Activated CD4-positive, alpha-beta T cell treated with anti-CD3 and anti-CD28 coated beads, Interleukin-2, amount 50 U/mL, for 24 hours (primary cell): ENCODE measurements at places on chromosomes 7 and 10.
A peak's percentile ranks its signal among the peaks of the same experiment; 100 is the strongest.

- DNase-seq = no peak
Observed at GRCh38 chr7:120404042-120404441, 131.1 kb downstream of the KCND2 start.

DNA sequence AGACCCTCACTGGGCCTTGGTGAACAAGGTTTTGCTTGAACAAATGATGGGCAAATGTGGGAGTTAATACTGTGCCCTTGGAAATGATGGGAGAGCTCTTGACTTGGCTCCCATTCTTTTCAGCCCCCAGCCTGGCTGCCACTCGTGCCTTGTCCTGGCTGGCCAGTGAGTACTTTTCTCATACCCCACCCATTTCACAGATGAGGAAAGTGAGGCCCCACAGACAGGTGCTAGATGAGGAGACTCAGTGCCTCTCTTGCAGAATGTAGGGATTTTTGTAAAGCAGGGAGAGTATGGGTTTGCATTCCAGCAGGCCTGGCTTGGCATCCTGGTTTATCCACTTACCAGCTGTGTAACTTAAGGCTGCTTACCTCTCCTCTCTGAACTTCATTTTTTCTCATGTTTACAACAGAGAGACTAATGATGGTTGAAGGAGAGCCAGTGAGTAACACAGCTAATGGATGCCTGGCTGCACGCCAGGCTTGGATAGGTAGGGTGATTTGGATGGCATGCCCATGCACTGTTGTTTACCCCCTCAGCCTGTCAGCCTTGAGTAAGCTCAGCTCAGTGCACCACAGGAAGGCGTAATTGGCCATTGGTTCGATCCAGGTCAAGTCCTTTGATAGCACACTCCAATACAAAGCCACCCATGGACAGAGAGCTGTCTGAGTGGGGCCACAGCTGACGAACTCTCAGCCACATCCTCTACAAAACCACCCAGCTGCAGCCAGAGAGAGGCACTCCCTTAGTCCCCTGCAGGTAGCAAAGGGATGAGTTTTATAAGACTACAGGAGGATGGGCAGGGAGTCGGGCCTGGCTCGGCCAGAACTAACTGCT lies 436.8 kb downstream of the RPS24 start:
- no peak for DNase-seq

DNA sequence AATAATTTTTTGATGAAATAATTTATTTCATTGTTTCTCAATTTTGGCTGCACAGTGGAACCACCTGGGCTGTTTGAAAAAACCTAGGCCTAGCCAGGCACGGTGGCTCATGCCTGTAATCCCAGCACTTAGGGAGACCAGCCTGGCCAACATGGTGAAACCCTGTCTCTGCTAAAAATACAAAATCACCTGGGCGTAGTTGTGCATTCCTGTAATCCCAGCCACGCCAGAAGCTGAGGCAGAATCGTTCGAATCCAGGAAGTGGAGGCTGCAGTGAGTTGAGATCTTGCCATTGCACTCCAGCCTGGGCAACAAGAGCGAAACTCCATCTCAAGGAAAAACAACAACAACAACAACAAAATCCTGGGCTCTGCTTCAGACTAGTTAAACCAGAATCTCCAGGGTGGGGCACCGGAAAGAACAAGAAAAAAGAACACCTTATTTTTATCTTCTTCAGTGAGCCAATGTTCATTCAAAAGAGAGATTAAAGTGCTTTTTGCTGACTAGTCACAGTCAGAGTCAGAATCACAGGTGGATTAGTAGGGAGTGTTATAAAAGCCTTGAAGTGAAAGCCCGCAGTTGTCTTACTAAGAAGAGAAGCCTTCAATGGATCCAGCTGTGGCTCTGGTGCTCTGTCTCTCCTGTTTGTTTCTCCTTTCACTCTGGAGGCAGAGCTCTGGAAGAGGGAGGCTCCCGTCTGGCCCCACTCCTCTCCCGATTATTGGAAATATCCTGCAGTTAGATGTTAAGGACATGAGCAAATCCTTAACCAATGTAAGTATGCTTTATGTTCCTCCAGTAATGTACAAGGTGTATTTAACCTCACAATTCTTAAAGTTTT lies at the start of gene CYP2C18:
TSS of gene CYP2C18 (plus strand) at position 516 of the 841 bp plus-strand sequence. CDS start at position 607, 91 bp downstream.
- no peak for DNase-seq

DNA sequence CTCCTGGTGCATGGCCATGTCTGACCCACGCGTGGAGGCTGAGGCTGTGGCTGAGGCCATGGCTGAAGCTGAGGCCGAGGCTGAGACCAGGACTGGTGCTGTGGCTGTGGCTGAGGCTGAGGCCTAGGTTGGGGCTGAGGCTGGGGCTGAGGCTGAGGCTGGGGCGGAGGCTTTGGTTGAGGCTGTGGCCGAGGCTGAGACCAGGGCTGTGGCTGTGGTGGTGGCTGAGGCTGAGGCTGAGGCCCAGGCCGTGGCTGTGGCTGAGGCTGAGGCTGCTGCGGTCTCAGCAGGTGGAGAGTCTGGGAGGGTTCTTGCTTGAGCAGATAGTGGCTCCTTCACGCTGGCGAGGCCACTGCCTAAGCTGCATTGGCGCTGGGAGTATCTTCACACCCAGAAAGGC lies 76.4 kb downstream of the WDR37 start:
- DNase-seq = no peak

GRCh38 chr10:117241541-117242462 lies 888 bp downstream of the SLC18A2 start:
- no peak for DNase-seq

DNA sequence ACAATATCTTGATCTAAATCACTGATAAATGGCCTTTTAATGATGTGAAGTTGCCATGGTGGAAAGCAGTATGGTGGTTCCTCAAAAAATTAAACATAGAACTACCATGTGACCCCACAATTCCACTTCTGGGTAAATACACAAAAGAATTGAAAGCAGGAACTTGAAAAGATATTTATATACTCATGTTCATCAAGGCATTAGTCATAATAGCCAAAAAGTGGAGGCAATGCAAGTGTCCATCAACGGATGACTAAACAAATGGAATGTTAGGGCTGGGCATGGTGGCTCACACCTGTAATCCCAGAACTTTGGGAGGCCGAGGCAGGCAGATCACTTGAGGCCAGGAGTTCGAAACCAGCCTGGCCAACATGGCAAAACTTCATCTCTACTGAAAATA lies 2.0 kb upstream of the DNAJC12 start:
- no peak for DNase-seq

- no peak for DNase-seq
Observed at GRCh38 chr7:48158404-48158803, 12.9 kb upstream of the ABCA13 start.

GRCh38 chr10:3776796-3777571 lies 8.0 kb downstream of the KLF6 start:
- peak; percentile 59 for DNase-seq

GRCh38 chr10:84205049-84205852 lies 10.9 kb downstream of the CDHR1 start:
- peak; percentile 32 for DNase-seq

GRCh38 chr10:11682851-11683250 lies 59.3 kb upstream of the ECHDC3 start:
- no peak for DNase-seq

DNA sequence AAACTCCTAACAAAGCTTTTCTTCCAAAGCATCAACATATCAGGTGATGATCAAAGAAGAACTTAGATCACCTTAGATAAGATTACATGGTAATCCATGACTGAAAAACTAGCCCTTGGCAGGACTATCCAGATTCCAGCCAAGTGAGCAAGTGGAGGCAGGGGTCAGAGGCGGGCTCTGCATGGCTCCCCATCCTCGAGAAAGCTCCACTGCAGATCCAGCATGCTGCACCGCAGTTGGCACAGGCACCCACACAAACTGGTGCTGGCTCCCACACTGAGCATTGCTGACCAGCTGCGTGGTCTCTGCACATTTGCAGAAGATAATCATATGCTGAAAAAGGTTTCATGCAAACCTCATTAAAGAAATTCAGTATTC lies 10.1 kb downstream of the PSAP start:
- DNase-seq = no peak
